ENCODE measurements at places on chromosomes 5 and 9.
A peak's percentile ranks its signal among the peaks of the same experiment; 100 is the strongest.

GRCh38 chr5:61906820-61907219, 399.2 kb upstream of the KIF2A start:
- H3K4me1 ChIP-seq, result no peaks in the 10 kb centered on the region
- H3K4me3 ChIP-seq, result no peak overlapping the region
- no peaks in the 10 kb centered on the region for H3K27me3 ChIP-seq
- H3K27ac ChIP-seq, result no peak overlapping the region
- DNase-seq, result no peak

- H3K36me3 ChIP-seq, result no peaks in the 10 kb centered on the region
- no peak overlapping the region for H3K4me3 ChIP-seq
- H3K27ac ChIP-seq, result peak overlapping the region; percentile 32
- H3K4me1 ChIP-seq, result peaks cover 14% of the 10 kb centered on the region
Measured at GRCh38 chr5:74054641-74055421, 428.8 kb downstream of the ARHGEF28 start.

GRCh38 chr9:133918111-133918813, 73.9 kb downstream of the VAV2 start:
- peak overlapping the region; percentile 35 for H3K27ac ChIP-seq
- DNase-seq, result no peak

- no peak for DNase-seq
- H3K36me3 ChIP-seq, result no peaks in the 10 kb centered on the region
- H3K27me3 ChIP-seq, result no peaks in the 10 kb centered on the region
- no peak overlapping the region for H3K27ac ChIP-seq
- H3K4me1 ChIP-seq, result peaks cover 2% of the 10 kb centered on the region
- no peak overlapping the region for H3K4me3 ChIP-seq
Measured at GRCh38 chr9:110777876-110778215, 109.3 kb downstream of the MUSK start.

- no peak overlapping the region for H3K4me3 ChIP-seq
- peak; percentile 87 for DNase-seq
- no peaks in the 10 kb centered on the region for H3K27me3 ChIP-seq
Measured at GRCh38 chr5:121949885-121950284, 11.9 kb upstream of the SRFBP1 start.

DNA sequence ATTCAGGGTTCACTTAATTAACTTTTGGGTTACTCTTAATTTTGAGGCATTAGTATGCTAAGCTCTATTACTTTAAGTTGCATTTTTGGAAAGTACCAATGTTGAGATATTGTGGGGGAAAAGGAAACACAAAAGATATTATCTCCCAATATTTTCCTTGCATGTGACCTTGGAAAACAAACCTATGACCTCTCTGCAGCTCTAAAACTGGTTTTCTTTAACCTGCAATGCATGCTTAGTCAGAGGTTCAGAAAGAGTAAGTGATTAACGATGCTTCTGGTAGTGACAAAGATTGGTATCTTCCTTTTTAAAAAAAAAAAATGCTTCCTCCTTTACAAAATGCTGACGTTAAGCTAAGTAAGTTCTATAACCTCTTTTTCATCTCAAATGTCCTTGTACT, 44.9 kb upstream of the CDH18 start:
- no peaks in the 10 kb centered on the region for H3K27me3 ChIP-seq
- H3K27ac ChIP-seq, result no peak overlapping the region
- DNase-seq, result no peak
- H3K36me3 ChIP-seq, result no peaks in the 10 kb centered on the region

DNA sequence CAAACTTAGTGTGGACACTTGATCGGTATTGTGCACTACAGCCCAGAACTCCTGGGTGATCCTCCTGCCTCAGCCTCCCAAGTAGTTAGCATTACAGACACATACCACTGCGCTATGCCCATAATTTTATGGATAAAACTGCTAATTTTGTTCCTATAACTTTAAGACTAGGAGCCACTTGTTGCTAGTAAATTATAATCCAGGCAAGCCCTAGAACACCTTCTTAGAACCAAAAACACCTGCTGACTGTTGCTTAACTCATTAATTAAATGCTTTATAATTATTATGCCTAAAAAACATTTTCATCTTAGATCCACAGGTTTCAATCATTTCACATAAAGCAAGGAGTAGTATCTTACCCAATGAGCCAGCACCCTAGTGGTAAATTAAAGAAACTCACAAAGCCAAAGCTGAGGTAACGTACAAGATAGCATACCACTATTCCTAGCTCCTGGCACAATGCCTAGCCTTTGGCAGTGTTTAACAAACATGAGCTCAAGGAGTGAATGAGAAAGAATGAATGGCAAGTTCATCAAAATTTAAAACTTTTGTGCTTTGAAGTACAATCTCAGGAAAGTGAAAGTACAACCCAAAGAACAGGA, 5.4 kb downstream of the MRPS27 start:
- H3K27ac ChIP-seq, result no peak overlapping the region
- peaks cover 19% of the 10 kb centered on the region for H3K36me3 ChIP-seq
- no peak overlapping the region for H3K4me3 ChIP-seq

DNA sequence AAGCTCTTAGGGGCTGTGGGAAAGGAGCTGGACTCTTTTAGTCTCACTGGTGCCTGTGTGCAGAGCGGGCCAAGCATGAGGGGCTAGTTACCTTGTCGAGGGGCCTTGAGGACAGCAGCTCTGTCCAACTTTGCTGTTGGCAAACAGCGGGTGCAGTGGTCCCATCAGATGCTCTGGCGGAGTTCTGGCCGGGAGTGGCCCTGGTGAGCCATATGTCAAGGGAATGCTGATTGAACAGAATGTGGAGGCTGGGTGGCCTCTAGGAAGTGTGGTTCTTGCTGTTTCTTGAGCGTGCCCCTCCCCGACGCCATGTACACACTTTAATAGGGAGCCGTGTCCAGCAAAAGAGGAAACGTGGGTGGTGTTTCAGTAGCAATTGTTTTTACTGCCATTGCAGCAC, 3.6 kb upstream of the ADAMTS2 start:
- DNase-seq, result no peak
- H3K4me1 ChIP-seq, result peaks cover 12% of the 10 kb centered on the region
- no peak overlapping the region for H3K27ac ChIP-seq
- H3K27me3 ChIP-seq, result peaks cover 53% of the 10 kb centered on the region

DNA sequence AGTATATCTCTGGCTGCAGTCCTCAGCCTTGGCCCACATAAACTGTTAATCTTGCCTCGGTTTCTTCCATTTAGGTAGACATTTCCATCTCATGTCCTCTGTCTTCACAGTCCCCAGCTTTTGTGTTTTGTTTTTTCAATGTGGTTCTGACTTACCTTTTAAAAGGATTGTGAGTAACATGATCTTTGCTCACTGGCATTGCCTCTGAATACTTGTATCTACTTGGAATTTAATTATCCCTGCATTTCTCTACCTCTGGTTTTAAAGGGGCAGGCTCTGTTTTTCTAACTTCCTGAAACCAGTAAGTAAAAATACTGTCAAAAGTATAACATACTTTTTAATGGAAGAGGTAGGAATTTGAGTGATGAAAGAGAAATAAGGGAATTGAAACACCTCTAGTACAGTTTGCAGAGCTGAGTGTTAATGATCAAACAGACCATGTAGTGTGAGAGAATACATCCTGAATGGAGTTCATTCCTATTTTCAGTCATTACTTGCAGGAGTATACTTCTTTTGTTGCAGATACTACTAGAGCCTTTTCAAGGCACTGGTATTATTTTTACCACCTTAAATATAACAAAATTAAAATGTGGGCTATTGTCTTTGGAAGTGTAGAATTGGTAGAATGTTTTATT, 62.6 kb downstream of the MTREX start:
- DNase-seq, result no peak
- H3K4me3 ChIP-seq, result no peak overlapping the region
- H3K27me3 ChIP-seq, result no peaks in the 10 kb centered on the region
- no peak overlapping the region for H3K27ac ChIP-seq
- H3K36me3 ChIP-seq, result peaks cover 20% of the 10 kb centered on the region

- DNase-seq, result no peak
- no peak overlapping the region for H3K4me3 ChIP-seq
- H3K36me3 ChIP-seq, result no peaks in the 10 kb centered on the region
- H3K27me3 ChIP-seq, result no peaks in the 10 kb centered on the region
- H3K4me1 ChIP-seq, result peaks cover 2% of the 10 kb centered on the region
Measured at GRCh38 chr5:127998950-127999615, 84.5 kb upstream of the SLC12A2 start.

GRCh38 chr9:124444166-124444565, 6.1 kb upstream of the ADGRD2 start:
- H3K4me1 ChIP-seq, result no peaks in the 10 kb centered on the region
- H3K27ac ChIP-seq, result no peak overlapping the region
- no peak for DNase-seq
- no peaks in the 10 kb centered on the region for H3K36me3 ChIP-seq

DNA sequence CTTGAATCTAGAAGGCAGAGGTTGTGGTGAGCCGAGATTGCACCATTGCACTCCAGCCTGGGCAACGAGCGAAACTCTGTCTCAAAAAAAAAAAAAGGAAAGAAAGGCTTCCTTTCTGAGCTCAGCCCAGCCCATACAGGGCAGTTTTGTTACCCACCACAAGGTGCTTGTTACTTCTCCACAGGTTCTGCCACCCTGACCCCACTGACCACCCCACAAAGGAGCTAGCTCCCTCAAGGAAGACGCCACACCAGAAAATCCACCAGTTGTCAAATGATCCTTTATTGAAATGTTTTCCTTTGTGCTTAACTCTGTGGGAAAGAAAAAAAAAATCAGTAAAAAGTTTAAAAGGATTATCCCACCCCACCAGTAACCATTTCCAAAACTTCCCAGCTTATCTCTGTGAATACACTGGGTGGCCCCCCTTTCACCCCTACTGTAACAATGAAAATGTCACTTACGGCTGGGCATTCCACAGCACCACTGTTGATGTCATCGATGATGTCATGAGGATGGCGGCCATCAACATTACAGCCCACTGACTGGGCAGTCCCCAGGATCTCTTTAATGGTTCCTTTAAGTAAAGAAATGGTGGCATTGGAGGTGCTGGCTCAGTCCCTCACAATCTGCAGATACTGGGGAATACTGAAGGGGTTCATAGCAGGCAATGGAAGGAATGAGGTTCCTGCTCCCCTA, 3.6 kb downstream of the RPL12 start:
- no peak overlapping the region for H3K27ac ChIP-seq
- H3K4me3 ChIP-seq, result no peak overlapping the region
- no peaks in the 10 kb centered on the region for H3K27me3 ChIP-seq
- peaks cover 28% of the 10 kb centered on the region for H3K4me1 ChIP-seq
- DNase-seq, result no peak
- H3K36me3 ChIP-seq, result peaks cover 72% of the 10 kb centered on the region

GRCh38 chr9:120344230-120344629, 235.7 kb downstream of the CDK5RAP2 start:
- H3K4me3 ChIP-seq, result no peak overlapping the region
- H3K4me1 ChIP-seq, result peaks cover 8% of the 10 kb centered on the region
- H3K36me3 ChIP-seq, result no peaks in the 10 kb centered on the region
- no peak overlapping the region for H3K27ac ChIP-seq
- no peaks in the 10 kb centered on the region for H3K27me3 ChIP-seq

GRCh38 chr5:180155365-180155926, 53.6 kb downstream of the RASGEF1C start:
- no peak overlapping the region for H3K4me3 ChIP-seq
- no peaks in the 10 kb centered on the region for H3K36me3 ChIP-seq
- H3K27ac ChIP-seq, result peak overlapping the region; percentile 64
- peaks cover 22% of the 10 kb centered on the region for H3K4me1 ChIP-seq

- no peaks in the 10 kb centered on the region for H3K27me3 ChIP-seq
- H3K4me1 ChIP-seq, result no peaks in the 10 kb centered on the region
- no peak overlapping the region for H3K27ac ChIP-seq
- DNase-seq, result peak; percentile 39
- no peak overlapping the region for H3K4me3 ChIP-seq
- no peaks in the 10 kb centered on the region for H3K36me3 ChIP-seq
Measured at GRCh38 chr9:3441197-3441816, 84.5 kb downstream of the RFX3 start.

- no peaks in the 10 kb centered on the region for H3K27me3 ChIP-seq
- no peak for DNase-seq
Measured at GRCh38 chr9:77975806-77976205, 55.8 kb downstream of the GNAQ start.

DNA sequence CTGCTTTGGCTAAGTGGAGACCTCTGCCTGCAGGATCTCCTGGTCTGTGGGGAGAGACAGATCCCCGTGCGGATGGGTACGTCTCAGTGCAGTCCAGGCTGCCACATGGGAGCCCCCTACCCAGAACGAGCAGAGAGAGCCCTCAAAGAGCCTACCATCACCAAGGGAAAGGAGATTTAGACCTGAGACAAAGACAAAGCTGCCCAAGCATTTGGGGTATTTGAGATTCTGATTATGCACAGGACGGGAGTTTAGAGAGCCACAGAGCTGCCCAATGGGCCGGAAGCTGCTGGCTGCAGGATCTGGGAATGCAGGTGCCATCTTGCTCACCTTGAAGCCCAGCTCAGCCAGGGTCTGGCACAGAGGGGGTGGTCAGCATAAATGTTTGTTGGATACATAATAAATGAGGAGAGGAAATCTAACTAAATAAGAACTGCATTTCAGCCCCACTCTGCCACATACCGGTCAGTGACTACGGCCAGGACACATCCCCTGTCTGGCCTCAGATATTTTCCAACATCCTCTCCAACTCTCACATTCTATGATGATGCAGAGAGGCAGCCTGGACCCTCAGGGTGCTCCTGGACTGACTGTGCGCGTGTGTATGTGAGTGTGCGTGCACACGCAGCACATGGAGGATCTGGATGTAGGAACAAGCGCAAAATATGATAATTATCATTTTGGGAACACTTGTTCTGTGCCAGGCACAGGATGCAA, 157.8 kb downstream of the FGF18 start:
- H3K4me1 ChIP-seq, result peaks cover 70% of the 10 kb centered on the region
- peak; percentile 96 for DNase-seq
- H3K27me3 ChIP-seq, result peaks cover 2% of the 10 kb centered on the region
- no peaks in the 10 kb centered on the region for H3K36me3 ChIP-seq
- H3K27ac ChIP-seq, result peak overlapping the region; percentile 91

DNA sequence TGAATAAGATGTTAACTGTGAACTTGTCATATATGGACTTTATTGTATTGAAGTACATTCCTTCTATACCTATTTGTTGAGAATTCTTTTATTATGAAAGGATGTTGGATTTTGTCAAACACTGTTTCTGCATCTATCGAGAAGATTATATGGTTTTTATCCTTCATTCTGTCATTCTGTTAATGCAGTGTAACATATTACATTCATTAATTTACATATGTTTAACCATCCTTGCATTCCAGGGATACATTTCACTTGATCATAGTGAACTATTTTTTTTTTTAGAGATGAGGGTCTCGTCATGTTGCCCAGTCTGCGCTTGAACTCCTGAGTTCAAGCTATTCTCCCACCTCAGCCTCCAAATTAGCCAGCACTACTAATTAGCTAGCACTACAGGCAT, 48.4 kb downstream of the F2R start:
- no peaks in the 10 kb centered on the region for H3K27me3 ChIP-seq
- H3K4me3 ChIP-seq, result no peak overlapping the region
- H3K27ac ChIP-seq, result no peak overlapping the region
- no peaks in the 10 kb centered on the region for H3K4me1 ChIP-seq
- DNase-seq, result no peak

- no peaks in the 10 kb centered on the region for H3K27me3 ChIP-seq
- H3K27ac ChIP-seq, result no peak overlapping the region
- H3K4me3 ChIP-seq, result no peak overlapping the region
- H3K36me3 ChIP-seq, result no peaks in the 10 kb centered on the region
- H3K4me1 ChIP-seq, result no peaks in the 10 kb centered on the region
Measured at GRCh38 chr5:16391858-16392649, 73.5 kb downstream of the ZNF622 start.

GRCh38 chr9:72763022-72763421, 189.8 kb downstream of the ALDH1A1 start:
- H3K27ac ChIP-seq, result no peak overlapping the region
- H3K36me3 ChIP-seq, result no peaks in the 10 kb centered on the region
- no peaks in the 10 kb centered on the region for H3K27me3 ChIP-seq
- no peak overlapping the region for H3K4me3 ChIP-seq

GRCh38 chr9:95783426-95783975, 92.0 kb upstream of the ERCC6L2 start:
- no peaks in the 10 kb centered on the region for H3K27me3 ChIP-seq
- H3K27ac ChIP-seq, result no peak overlapping the region
- no peak overlapping the region for H3K4me3 ChIP-seq
- no peak for DNase-seq
- no peaks in the 10 kb centered on the region for H3K36me3 ChIP-seq
